T1000 (cell line): ENCODE measurements at places on chromosomes 3 and 15.

DNA sequence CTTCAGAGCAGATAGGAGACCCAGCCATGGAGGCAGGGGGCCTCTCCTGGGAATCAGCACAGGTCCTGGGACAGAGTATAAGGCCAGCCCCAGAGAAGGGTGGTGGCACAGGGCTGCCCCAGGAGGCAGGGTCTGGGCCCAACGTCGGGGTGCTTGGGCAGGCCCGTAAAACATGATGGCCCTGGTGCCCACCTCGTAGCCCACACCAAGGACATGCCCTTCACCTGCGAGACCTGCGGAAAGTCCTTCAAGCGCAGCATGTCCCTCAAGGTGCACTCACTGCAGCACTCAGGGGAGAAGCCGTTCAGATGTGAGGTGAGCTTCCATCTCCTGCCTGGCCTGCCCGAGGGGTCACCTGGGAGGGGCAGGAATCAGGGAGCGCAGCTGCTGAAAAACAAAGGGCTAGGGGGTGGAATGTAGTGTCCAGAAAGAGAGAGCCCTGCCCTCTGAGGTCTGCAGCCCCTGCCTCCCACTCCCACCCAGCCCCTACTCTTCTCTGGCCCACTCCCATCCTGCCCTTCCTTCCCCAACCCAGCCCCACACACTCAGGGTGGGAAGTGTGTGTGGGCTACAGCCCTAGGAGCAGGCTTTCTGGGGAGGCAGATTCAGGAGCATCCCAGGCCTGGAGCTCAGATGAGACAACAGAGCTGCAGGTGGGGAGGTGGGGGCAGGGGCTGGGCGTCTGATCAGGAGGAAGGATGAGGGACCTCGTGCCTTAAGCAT is 9.5 kb downstream of the ZBTB47 start:
- DNase-seq: no peak

GRCh38 chr3:106826791-106827311 is 550.4 kb upstream of the CCDC54 start:
- no peak for DNase-seq

DNA sequence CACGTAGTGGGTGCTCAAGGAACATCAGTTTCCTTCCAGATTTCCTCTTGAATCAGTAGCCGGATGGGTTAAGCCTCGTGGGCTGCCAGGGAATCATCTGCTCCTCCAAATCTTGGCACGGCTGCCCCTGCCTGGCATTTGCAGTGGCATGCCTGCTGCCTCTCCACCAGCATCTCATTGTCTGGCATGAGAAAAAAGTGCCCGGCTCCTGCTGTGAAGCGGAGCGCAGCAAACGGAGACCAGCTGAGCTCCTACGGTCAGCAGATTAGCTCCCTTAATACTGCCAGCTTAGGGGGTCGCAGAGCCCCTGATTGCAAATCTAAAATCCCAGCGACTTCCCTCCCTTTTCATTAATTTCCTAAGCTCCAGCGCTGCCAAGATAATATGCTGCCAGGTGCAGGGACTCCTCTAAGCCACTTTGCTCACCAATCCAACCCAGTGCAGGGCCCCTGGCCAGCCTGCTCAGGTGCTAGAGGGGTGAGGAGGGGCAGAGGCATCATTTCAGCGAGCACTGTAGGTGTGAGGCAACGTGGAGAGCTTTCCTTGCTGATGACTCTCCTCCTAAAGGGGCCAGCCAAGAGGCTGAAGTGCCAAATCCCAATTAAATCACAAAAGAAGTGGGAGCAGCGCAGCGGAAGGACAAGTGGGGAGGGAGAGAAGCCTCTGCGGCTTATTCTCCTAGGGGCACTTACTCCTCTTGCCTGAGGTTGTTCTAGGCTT is 49.6 kb upstream of the ST8SIA2 start:
- DNase-seq: no peak

DNA sequence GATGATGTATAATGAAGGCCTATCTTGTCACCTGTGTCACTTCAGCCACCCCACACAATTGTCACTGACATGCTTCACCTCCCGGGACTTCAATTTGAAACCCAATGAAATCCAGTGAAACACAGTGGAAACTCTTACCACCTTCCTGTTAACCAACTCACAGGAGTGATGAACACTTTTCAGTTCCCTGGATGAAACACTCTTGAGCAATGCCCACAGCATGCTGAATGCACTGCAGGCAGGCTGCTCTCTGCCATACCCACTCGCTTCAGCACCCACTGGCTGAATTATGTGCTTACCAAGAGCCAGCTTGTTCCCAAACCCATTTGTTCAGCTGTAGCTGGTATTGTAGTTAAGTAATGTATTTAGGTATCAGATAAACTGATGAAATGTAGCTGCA is 47.0 kb downstream of the MAP2K1 start:
- DNase-seq: no peak

DNA sequence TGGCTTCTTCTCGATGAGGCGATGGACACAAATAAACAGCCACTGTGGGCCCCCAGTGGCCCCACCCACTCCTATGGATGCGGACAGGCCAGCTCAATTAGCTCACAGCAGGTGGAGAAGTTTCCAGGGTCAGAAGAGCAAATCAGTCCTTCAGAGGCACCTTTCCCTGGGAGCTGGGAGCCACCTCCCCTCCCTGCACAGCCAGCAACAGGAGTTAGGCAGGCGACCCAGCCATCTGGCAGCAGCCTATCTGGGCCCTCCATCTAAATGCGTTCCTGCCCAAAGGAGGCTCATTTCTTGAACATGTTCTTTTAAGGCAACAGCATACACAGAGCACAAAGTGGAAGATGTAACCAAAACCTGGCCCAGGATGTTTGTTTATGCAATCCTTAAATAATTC is 211.9 kb upstream of the ARRDC4 start:
- DNase-seq: no peak

GRCh38 chr3:65758876-65759598 is 279.7 kb downstream of the MAGI1 start:
- no peak for DNase-seq

- DNase-seq: peak; percentile 65
Observed at GRCh38 chr3:37221407-37221806, 47.0 kb upstream of the LRRFIP2 start.

DNA sequence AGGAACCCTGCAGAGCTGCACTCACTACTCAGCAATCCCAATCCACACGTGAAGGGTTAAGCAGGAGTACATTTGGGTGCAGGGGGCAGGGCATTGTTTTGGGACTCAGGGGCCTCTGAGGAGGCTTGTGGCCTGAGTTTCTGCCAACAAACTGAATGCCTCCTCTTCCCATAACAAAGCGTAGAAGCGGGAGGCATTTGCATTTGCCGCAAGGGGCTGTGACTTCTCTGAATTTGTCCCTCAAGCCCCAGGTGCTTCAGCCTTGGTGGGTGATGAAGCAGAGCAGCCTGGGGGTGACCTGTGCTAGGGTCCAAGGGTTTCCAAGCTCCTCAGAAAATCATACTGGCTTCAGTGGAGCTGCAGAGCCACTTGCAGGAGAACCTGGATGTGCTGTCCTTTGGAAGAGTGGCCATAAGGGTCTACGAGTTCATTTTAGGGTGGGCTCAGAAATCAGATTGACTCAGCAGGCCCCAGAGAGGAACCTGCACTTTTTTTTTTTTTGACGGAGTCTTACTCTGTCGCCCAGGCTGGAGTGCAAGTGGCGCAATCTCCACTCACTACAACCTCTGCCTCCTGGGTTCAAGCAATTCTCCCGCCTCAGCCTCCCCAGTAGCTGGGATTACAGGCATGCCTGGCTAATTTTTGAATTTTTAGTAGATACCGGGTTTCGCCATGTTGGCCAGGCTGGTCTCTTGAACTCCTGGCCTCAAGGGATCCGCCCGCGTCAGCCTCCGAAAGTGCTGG is 1.4 kb upstream of the RPSA start:
- DNase-seq: no peak

- DNase-seq: no peak
Observed at GRCh38 chr3:42658771-42659390, 5.4 kb downstream of the ZBTB47 start.

DNA sequence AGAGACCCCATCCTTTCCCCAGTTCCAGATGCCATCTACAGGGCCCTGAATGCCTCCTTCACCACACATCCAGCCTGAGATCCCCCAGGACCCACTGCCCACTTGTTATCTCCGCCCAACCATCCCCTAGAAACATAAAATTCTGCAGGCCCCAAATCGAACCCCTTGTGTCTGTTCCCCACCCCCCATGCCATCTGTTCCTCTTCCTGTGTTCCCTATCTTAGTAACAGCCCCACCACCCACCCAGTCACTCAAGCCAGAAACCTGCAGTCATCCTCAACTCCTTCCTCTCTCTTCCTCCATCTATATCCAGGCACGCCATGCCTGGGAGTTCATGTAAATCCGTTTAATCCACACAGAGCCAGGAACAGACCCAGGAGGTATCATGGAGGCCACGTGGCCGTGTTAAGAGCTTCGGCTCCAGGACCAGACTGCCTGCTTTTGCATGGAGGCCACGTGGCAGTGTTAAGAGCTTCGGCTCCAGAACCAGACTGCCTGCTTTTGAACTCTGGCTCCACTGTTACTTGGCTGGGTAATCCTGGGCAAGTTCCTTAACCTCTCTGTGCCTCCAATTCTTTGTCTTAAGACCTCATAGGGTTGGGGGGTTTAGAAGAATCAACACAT is 4.8 kb downstream of the CSRNP1 start:
- no peak for DNase-seq

GRCh38 chr3:193783166-193783896 is 190.3 kb downstream of the OPA1 start:
- DNase-seq: no peak

GRCh38 chr3:56484122-56484521 is 15.9 kb upstream of the ERC2 start:
- DNase-seq: no peak

GRCh38 chr3:181066143-181067087 is 76.9 kb upstream of the DNAJC19 start:
- no peak for DNase-seq

GRCh38 chr3:19539518-19540392 is 391.4 kb downstream of the KCNH8 start:
- no peak for DNase-seq

DNA sequence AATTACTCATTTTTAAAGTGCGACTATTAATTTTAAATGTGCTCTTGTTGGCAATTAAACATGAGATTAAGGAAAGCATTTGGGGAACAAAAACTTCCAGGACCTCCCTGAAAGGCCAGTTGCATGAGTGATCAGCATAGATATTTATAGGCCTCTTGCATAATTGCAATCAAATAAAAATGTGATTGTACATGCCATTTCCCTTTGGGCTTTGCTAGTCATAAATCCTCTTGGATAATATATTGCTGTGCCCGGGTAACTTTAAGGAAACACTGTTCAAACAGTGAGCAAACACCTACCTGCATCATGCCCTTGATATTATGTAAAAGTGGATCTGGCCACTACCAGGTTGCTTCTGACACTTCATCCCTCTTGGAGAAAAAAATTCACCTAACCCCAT is 239.1 kb downstream of the MCTP2 start:
- DNase-seq: no peak

DNA sequence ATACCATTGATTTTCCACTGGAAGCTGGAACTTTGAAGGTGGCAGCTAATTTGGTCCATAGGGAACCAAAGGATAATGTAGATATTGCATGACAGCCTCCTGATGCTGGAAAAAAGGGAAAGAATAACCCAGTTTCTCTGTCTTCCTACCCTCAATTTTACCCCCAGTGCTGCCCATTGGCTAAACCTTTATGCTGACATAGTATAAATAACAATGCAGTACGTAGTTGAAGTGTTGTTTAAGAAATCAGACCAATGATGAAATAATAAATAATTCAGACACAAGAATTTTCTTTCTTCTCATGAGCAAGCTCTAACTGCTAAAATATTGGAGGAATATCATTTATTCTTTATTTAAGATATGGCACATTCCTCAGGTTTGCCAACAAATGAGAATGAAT is 843.4 kb downstream of the EPHA3 start:
- DNase-seq: no peak

GRCh38 chr15:91992945-91993344 is 139.4 kb downstream of the SLCO3A1 start:
- DNase-seq: no peak

GRCh38 chr15:79903626-79904025 is 6.8 kb upstream of the MTHFS start:
- DNase-seq: no peak

DNA sequence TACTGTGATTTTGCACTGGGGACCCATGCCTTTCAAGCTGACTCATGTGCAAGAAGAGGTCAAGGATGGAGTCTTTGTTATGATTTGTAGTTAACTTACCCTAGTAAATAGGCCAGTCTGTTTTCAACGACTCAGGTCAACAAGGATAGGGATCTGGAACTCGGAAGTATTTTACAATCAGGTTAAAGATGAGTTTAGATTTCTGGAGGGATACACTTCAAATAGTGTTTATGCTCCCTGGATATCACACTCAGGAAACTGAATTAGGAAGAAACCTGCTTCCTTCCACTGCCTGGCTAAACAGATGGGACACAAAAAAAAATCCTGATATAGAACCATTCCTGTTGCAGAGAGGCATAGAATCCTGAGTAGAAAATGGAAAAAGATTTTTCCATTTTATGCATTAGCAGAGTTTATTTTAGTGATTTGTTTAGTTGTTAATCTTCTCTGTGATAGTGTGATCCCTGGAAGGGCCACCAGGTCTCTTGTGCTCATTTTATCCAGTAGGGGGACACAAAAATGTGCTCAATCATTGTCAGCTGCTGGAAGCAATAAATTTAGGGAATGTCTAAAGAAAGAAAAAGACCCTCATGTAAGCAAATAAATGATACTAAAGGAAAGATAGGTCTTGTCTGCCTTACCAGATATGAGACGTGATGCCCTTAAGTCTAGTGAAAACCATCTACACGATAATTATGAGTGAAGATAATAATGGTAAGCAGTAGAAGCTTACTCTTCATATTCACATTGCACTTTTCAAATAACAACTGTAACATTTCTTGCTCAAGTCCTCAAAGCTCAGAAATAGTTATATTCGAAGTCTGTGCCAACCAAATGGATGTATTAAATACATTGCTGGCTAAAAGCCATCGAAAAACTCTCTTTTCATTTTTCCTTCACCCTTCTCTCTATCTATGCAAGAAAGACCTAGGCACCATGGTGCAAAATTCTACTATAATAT is 452.1 kb upstream of the KCNMB2 start:
- no peak for DNase-seq

DNA sequence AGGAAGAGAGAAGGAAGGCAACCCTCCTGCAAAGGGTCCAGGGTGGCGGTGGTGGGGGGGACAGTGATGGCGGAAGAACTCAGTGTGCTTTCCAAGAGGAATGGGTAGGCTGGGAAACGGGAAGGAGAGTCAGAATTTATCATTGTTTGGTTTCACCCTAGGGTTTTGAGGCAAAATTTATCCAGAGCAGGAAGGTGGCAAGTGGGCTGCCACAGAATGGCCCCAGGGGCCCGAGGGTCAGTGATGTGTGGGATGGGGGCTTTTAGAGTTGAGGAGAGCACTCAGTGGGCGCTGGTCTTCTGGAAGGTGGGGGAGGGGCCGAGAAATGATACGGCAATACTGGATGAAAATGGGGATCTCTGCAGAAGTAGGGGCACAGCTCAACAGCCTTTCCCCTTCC is 581 bp downstream of the FAM131A start:
- no peak for DNase-seq

- DNase-seq: no peak
Observed at GRCh38 chr3:52021489-52022268, 26.0 kb upstream of the RPL29 start.
